ENCODE measurements at places on chromosomes 5 and 9.

GRCh38 chr9:131334629-131335367 lies 45.3 kb downstream of the PLPP7 start:
- H3K27ac ChIP-seq = no peak overlapping the region
- peak; percentile 64 for DNase-seq
- H3K4me3 ChIP-seq = no peak overlapping the region
- no peaks in the 10 kb centered on the region for H3K4me1 ChIP-seq

GRCh38 chr5:5658226-5658625 lies 235.7 kb downstream of the ICE1 start:
- peaks cover 13% of the 10 kb centered on the region for H3K4me1 ChIP-seq
- DNase-seq = peak; percentile 75
- peak overlapping the region; percentile 22 for H3K4me3 ChIP-seq
- no peaks in the 10 kb centered on the region for H3K36me3 ChIP-seq
- no peaks in the 10 kb centered on the region for H3K27me3 ChIP-seq
- peak overlapping the region; percentile 61 for H3K27ac ChIP-seq

- no peaks in the 10 kb centered on the region for H3K36me3 ChIP-seq
- H3K4me3 ChIP-seq = peak overlapping the region; percentile 79
- peaks cover 52% of the 10 kb centered on the region for H3K4me1 ChIP-seq
- peak overlapping the region; percentile 99 for H3K27ac ChIP-seq
- H3K27me3 ChIP-seq = no peaks in the 10 kb centered on the region
Measured at GRCh38 chr5:149731332-149731616, 1.2 kb downstream of the PPARGC1B start.

GRCh38 chr5:54844905-54845566 lies 140.4 kb downstream of the ESM1 start:
- H3K4me1 ChIP-seq = no peaks in the 10 kb centered on the region
- no peak overlapping the region for H3K27ac ChIP-seq
- H3K36me3 ChIP-seq = no peaks in the 10 kb centered on the region
- no peak overlapping the region for H3K4me3 ChIP-seq
- no peak for DNase-seq
- no peaks in the 10 kb centered on the region for H3K27me3 ChIP-seq

GRCh38 chr5:79170661-79171060 lies 59.1 kb downstream of the BHMT start:
- H3K4me1 ChIP-seq = no peaks in the 10 kb centered on the region
- no peaks in the 10 kb centered on the region for H3K36me3 ChIP-seq
- no peak overlapping the region for H3K27ac ChIP-seq

- H3K4me1 ChIP-seq = no peaks in the 10 kb centered on the region
- no peaks in the 10 kb centered on the region for H3K36me3 ChIP-seq
- H3K4me3 ChIP-seq = no peak overlapping the region
- no peak for DNase-seq
Measured at GRCh38 chr9:125536776-125537175, 170.2 kb downstream of the MAPKAP1 start.

DNA sequence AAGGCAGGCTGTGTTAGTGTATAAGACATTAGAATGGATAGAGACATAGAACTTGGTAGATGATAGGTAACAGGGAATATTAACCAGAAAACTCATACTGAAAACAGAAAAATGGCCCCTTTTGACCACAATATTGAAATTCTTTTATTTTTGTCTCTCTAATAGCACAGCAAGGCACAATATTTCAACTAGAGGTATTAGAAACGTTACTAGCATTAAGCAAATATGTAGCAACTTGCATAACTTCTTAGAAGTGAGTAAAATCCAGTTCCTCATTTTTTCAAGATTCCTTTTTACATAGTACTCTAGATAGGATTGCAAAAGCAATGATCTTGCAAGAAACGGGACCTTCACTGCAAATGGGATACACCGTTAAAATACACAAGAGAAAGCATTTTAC lies 102.7 kb upstream of the VCAN start:
- H3K36me3 ChIP-seq = no peaks in the 10 kb centered on the region
- H3K4me1 ChIP-seq = no peaks in the 10 kb centered on the region
- no peak for DNase-seq
- no peak overlapping the region for H3K27ac ChIP-seq
- no peak overlapping the region for H3K4me3 ChIP-seq
